ENCODE measurements at places on chromosomes 2 and 18. TPM values are rescaled to one million over a fixed set of nuclear protein-coding genes. Genes with fewer than 3 reads are reported as not detected.

Gene TUBA4B
- total RNA-seq = not detected

Gene ST8SIA3
- total RNA-seq = 0.35 TPM

Gene NT5DC4
- not detected for total RNA-seq

Gene TLK1
- total RNA-seq = 31.8 TPM

Gene TTR
- total RNA-seq = not detected

Gene GTF2A1L
- total RNA-seq = 0.75 TPM

Gene POTEJ
- total RNA-seq = not detected

Gene ESPNL
- 0.08 TPM for total RNA-seq

Gene KCNE4
- total RNA-seq = 1.7 TPM

Gene PAX3
- total RNA-seq = 0.19 TPM

Gene CAPN14
- 0.16 TPM for total RNA-seq

Gene PLGLB1
- total RNA-seq = 3.2 TPM

Gene SOS1
- 27.3 TPM for total RNA-seq

Gene GALM
- 8.5 TPM for total RNA-seq

Gene MYOM1
- 878 TPM for total RNA-seq

Gene LIMS2
- total RNA-seq = 207 TPM

Gene NBEAL1
- 28.7 TPM for total RNA-seq

Gene ERFE
- 0.62 TPM for total RNA-seq

Gene MIB1
- total RNA-seq = 29.0 TPM

Gene GAREM2
- 1.1 TPM for total RNA-seq

Gene LYG2
- total RNA-seq = not detected

Measured in cardiac septum (tissue), 1 donor.